ENCODE measurements at places on chromosomes 2 and 18.

DNA sequence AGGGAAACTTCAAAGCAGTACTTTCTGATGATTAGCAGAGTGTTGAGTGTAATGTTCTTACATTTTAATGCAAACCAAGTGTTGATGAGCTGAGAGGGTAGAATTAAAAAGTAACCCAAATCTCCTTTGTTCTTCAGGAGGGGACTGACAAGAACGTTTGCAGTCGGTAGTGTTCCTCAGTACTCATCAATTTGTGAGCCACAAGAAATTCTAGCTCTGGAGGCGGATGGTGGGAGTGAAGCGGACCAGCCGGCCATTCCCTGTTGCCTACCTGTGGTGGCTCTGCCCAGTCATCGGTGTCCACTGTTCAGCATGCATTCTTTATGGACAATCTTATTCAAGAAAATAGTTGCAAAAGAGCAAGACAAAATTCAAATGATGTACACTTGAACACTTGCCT is 438.6 kb upstream of the POU3F3 start:
- no peak for DNase-seq

- no peak for DNase-seq
Measured at GRCh38 chr2:181073896-181074295, 93.5 kb downstream of the UBE2E3 start.

DNA sequence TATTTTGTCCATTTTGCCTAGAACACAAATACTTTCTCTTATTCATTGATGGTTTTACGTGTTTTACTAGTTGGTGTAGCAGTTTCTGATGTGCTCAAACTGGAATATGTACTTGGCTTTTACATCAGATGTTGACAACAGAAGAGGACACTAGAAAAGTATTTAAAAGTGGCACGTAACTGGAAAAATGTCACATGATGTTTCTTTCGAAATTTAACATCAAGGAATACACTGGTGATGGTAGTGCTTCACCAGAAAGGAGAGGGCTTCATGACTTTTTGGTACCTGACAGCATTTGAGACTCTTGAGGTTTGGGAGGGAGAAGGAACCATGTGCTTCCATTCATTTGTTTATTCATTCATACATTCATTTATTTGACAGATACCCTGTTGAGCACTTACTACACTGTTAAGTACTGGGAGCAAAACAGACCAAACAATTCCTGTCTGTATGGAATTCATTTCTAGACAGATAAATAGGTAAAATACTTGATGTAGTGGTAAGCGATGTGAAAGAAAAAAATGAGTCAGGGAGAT is 1.5 kb downstream of the GIGYF2 start:
- no peak for DNase-seq

DNA sequence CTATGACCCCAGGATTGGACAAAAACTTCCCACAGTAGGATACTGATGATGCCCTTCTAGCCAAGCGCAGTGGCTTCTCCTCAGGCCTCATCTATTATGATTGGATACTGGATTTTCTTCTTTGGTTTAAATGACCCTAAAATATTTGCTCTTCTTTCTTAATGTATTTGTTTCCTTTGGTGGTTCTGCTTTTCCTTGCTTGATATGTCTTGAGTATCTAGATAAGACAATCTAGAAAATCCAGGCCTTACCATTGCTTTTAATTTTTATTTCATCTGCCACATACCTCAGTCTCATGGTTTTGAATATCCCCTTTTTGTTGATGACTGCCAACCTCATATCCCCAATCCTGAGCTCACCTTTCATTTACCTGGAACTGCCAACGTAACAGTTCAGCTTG is 35.6 kb downstream of the OTOF start:
- no peak for DNase-seq

GRCh38 chr2:74300506-74300905 is 42.7 kb downstream of the SLC4A5 start:
- no peak for DNase-seq

- no peak for DNase-seq
Measured at GRCh38 chr2:207663870-207664545, 38.8 kb upstream of the METTL21A start.

GRCh38 chr2:169525434-169525833 is 15.9 kb downstream of the KLHL41 start:
- no peak for DNase-seq

DNA sequence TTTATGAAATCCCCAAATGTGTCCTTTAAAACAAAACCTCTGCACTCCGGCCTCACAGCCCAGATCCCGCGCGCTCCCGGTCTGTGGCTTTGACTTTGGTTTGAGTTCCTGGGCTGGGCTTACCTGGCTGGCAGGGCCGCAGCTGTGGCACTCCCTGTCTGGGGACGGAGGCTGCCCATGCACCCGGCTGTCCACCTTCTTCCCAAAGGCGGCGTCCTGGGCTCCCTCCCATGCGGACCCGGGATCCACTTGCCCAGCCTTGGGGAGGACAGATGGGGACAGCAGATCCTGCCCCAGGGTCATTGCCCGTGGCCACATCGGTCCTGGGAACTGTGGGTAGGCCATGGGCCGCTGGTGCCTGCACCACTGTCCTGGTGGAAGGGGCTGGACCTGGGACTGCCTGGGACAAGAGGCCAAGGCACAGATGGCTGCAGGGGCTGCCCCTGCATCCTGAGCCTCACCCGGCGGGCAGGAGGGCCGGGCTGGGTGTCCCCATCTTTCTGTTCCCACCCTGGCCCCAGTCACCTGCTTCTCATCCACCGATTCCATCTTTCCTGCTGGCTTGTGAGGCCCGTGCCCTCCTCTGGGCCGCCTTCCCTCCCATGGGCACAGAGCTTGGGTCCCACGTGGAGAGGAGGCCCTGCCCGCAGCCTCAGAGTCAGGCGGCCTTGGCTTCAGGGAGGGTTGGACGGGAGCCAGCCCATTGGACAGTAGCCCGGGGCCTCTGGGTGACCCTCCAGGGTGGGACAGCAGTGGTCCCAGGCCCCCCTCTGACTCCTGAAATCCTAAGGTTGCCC is 27.7 kb downstream of the NFATC1 start:
- no peak for DNase-seq
